CD4-positive, alpha-beta T cell treated with Interleukin-12 subunit alpha and Interleukin-12 subunit beta, for 1 hour (primary cell): ENCODE measurements at places on chromosomes 4 and X.

DNA sequence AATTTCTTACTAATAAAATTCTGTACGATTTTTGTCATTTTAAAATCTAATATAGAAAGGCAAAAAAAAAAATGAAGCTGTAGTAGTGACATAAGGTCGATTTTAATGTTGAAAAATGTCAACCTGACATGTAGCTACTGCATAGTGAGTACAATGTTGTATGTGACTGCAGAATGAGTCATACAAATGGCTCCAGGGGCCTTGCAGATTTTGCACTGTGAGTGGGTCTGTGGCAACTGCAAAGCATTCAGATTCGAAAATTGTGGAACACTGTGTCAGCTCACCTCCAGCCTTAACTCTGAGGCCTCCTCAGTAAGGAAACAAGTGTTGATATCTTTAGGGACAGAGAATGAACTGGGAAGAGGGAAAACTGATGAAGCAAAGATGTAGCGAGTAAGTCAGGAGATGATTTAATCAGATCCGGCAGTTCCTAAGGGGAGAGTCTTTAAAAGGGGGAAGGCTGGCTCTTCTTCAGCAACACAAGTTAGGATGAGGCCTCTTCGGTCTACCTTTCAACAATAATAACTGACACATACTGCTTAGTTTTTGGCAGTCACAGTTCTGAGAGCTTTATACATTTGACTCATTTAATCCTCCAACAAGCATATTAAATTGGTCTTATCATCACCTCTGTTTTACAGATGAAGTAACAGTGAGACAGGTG, 24.9 kb downstream of the TKTL2 start:
- no peak for DNase-seq

GRCh38 chr4:166121897-166122296, 248.9 kb downstream of the TLL1 start:
- no peak for DNase-seq

GRCh38 chrX:48530736-48531135, 8.8 kb upstream of the TBC1D25 start:
- DNase-seq, result no peak

- DNase-seq, result no peak
Observed at GRCh38 chrX:68758671-68759070, 70.2 kb upstream of the EFNB1 start.

DNA sequence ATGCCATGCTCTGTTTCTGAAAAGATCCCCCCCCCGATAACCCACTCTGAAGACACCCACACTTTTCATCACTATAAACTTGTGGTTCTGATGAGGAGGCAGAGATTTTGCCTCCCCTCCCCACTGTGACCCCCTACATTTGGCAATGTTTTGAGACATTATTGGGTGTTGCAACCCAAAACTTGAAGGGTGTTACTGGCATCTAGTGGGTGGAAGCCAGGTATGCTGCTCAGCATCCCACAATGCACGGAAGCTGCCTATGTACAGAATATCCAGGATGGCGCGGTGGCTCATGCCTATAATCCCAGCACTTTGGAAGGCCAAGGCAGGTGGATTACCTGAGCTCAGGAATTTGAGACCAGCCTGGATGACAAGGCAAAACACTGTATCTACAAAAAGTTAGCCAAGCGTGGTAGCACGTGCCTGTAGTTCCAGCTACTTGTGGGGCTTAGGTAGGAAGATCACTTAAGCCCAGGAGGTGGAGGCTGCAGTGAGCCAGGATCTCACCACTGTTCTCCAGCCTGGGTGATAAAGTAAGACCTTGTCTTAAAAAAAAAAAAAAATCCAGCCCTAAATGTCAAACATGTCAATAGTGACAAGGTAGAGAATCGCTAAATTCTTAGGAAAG, 87.3 kb downstream of the SCD5 start:
- DNase-seq, result no peak
